ENCODE measurements at places on chromosomes 3 and 15. TPM values are rescaled to one million over a fixed set of nuclear protein-coding genes. Genes with fewer than 3 reads are reported as not detected.

DNA sequence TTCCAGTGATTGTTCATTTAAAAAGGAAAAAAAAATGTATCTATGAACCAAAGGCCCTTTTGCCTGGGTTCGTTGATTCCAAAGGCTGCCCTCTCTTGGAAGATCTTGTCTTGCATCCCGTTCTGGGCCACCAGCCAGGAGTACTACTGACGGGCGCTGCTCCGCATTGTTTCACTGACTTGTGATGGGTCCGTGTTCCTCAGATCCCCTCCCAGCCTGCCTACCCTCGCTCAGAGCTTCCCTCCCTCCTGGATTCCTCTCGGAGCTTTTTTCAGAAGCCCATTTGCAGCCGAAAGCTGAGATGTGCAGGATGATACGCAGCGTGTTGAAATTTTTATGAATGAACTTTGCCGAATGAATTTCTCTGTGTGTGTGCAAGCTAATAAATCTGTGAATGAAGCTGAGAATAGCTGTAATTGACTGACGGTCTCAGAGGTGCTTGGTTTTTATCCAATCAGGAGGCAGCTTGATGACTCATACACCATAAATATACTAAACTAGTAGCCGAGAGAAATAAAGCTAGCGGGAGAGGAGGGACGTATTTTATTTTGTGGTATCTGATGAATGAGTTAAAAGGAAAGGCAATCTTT lies at the start of gene SHC4:
TSS of gene SHC4 (minus strand) at position 396 of the 590 bp plus-strand sequence. CDS start 904 bp downstream, outside the sequence.
- DNase-seq = peak; percentile 14

GRCh38 chr15:67335026-67335425 lies 80.4 kb downstream of the IQCH start:
- no peak for DNase-seq

DNA sequence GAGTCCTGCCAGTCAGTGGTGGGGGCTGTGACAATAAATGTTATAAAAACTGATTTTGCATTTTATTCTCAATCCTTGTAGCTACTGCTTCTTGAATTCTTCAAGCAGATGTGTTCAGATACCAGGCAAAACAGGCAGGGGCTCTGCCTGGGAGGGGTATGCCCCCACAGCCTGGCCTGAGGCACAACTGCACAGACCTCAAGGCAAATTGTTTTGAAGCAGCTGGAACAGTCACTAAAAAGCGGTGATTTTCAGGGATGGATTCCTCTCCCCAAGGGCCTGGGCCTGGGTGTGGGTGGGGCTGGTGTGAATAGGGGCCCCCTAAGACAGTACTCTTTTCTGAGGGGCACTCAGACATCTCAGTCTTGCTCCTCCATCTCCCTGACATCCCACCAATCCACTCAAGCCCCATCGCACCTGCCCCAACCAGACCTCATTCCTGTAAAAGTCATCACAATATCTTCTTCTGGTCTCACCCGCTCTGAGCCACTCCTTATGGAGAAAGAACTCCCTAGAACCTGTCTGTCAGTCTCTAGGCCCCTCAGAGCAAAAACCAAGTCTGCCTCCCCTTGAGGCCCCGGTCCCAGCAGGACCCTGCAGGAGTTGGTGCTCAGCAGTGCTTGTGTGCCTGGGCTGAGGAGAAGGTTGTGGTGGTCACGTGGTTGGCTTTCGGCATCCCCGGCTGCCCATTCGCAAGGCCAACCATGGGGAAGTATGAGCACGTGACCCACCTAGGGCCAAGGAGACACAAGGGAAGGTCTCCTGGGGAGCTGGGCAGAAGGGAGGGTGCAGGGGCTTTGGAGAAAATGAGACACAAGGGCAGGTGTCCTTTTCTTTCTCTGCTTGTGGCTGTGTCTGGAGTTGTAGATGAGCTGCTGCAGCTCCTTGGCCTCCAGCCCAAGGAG lies 2.9 kb upstream of the PSTPIP1 start:
- no peak for DNase-seq

Gene APOD
- total RNA-seq = 0.44 TPM

DNA sequence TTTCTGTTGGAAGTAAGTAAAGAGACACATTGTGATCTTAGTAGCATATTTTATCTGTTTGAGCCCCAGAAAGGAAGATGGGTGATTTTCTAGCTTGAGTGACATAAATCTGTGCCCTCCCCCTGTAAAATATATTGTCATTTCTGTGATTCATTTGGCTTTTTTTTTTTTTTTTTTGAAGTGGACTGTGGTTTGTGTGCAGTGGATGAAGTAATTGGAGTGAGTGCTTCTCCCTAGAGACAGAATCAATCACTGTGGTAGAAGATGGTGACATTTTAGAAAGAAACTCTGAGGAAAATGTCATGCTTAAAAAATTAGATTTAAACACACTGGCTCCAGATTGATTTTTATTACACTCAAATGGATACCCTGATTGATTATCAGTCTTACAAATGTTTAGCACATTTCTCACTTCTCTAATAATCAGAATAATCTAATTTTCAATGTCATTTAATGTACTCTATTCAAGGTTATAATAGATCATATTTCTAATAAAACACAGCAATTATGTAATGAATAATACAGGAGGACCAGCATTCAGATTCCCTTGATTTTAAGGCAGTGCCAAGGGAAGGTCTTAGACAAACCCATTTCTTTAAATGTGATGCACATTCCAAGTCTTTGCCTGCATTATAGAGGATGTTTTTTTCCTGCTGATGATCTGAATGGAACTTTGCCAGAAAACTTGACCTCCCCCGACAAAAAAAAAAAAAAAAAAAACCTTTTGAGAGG lies 116.6 kb downstream of the TOP2B start:
- no peak for DNase-seq

- DNase-seq = no peak
Observed at GRCh38 chr3:14957925-14958324, 10.5 kb downstream of the NR2C2 start.

DNA sequence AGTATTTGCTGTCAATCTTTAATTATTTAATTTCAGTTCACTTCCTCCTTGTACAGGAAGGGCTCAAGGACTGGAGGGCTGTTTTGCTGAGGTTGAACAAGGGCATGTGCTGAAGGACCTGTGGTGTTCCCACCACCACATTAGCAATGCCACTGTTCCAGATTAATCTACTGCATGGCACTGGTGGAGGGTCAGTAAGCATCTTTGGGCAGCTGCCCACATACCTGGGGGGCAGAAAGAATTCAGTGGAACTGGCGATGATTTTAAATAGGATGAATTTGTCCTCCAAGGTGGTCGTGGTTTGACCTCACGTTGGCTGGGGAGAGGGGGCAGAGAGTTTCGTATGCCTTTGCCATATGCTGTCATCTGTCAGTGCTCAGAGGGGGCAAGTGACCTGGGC lies 244.8 kb downstream of the TLE3 start:
- DNase-seq = no peak

DNA sequence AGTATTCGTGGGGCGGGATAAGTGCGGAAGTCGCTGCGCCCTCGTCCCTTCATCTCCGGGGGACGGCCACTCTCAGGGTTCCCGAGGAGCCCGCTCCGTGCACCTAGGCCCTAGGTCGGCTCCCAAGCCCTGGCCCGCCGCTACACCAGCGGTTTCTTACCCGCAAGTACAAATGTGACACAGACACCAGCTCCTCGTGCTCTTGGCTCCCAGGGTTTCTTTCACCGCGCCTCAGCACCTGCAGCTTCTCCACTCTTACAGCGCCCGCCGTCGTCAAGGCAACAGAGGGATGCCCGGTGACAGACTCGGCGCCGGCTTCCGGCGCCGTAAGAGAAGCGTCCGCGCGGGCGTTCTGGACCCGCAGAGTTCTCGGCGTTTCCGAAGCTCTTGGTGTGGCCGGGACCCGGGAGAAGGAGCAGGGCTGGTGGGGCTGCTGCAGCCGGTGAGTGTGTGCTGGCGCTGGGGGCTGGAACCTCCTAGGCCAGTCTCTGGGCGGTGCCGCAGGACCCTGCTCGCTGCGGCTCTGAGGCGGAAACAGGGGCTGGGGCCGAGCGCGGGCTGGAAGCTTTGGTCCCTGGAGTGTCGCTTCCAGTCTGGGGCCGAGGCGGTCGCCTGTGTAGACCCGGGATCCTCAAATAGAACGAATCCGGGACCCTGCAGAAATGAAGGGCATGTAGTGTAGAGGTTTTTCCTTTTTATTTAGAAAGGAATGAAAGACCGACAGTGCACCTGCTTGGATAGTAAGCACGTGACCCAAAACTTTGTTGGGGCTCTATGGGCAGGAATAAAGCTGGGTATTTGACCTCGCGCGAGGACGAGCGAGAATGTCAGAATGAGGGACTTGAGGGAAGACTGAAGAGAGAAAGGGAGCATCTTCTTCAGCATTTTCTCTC lies 155.4 kb upstream of the GOLGA6L4 start:
- peak; percentile 78 for DNase-seq

GRCh38 chr3:182618981-182619591 lies 174.2 kb upstream of the ATP11B start:
- DNase-seq = no peak
